Anterior cingulate cortex (tissue), 58 donors: ENCODE measurements at places on chromosomes 7 and 10.
A peak's percentile ranks its signal among the peaks of the same experiment; 100 is the strongest.

DNA sequence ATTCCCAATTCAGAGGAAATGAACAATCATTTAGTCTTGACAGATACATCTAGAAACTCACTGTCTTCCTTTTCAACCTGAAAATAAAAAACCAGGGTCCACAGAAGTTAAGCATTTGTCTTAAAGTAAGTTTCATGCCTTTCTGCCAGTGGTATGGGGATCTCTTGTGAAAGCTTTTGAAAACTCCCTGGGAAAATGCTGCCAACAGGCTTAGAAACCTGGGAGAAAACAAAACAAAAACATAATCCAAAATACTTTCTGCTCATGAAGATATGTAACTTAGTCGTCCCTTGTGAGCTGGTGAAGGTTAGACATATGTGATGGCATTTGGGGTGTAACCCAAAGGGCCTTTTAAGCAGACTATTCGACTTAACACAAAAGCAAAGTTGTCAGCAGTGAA lies 66.4 kb upstream of the ZNF438 start:
- no peak for DNase-seq

GRCh38 chr10:85741626-85742300 lies 624.8 kb downstream of the GRID1 start:
- no peak for DNase-seq

GRCh38 chr7:22589641-22590201 lies 89.7 kb upstream of the STEAP1B start:
- peak; percentile 14 for DNase-seq

GRCh38 chr10:58515291-58515941 lies 2.7 kb downstream of the BICC1 start:
- no peak for DNase-seq

DNA sequence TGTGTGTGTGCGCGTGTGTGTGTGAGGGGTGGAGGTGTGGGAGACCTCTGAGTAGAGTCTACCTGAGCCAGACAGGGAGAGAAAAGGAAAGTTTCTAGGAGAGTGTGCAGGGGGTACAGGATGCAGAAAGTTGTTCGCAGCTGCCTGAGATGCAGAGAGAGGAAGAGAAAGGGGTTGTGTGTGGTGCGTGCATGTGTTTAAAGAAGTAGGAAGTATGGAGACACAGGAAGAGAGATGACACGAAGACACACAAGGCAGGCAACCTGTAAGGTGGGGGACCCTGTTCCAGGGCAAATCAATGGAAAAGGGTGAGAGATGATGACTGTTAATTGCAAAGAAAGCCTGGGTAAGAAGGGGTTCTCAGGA lies 52.2 kb downstream of the C10orf105 start:
- DNase-seq, result no peak

GRCh38 chr7:73597978-73598782 lies 19.8 kb upstream of the TBL2 start:
- DNase-seq, result no peak

DNA sequence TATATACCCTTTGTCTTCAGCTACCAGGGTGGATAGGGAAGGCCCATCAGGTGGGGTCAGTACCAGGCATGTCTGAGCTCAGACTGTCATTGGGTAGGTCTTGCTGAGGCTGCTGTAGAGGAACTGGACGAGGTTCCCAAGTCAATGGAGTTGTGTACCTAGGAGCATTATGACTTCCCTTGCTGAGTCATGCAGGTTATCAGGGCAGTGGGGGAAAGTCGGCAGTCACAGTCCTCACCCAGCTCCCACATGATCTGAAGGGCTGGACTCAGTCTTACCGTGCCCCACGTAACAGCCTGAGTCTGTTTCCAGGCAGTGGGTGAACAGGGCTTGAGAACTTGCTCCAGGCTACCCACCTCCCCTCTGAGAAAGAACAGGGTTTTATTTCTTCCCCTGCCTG lies 260.8 kb upstream of the COBL start:
- no peak for DNase-seq

DNA sequence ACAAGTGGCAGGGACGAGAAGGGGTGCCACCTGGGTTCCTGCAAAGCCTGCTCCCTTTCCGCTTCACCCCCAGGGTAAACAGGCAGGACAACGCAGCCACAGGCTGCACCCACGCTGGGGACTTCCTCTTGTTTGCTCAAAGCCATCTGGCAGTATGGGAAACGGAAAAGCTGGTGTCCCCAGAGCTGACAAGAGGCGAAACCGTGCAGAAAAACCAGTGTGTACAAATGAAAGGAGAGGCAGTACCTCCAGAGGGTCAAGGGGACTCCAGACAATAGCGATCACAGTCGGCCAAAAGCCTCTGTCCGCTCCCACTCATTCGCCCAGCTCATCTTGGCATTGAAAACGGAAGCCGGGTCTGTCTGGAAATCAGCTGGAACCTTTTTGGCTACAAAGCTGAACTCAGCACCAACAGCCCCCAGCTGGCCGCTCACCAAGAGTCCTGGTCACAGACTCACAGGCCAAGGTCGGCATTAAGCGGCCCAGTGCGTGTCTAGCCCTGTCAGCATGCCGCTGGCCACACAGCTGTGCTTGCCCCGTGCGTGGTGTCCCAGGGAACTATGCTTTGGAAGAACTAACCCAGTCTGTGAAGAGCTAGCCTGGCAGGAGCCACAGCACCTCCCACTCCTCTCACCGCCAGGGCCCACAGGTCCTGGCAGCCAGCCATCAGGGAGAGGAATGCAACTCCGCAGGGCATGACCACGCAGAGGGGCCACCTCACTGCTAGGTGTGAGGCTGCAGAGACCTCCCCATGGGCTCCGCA lies 10.4 kb downstream of the TNS3 start:
- peak; percentile 35 for DNase-seq

- DNase-seq, result no peak
Observed at GRCh38 chr10:98404571-98405359, 10.2 kb downstream of the PYROXD2 start.

GRCh38 chr7:117014673-117015133 lies 61.4 kb downstream of the ST7 start:
- DNase-seq, result peak; percentile 2

- no peak for DNase-seq
Observed at GRCh38 chr10:91434041-91434440, 23.9 kb downstream of the HECTD2 start.

DNA sequence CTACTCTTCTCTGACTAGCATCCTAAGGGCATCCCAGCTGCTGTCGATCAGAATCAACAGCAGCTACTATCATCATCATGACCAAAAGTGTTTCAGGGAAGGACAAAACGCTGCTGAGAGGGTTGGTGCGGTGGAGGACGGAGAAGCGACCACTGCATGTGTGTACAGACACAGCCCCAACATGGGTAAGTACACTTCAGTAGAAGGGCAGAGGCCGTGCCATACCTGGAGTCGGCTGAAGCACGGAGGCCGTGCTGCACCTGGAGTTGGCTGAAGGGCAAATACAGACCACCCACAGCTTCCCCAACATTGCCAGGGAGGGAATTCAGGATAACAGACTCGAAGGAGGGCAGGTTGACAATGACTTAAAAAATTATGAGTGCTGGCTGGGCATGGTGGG lies 67.8 kb upstream of the CYTH3 start:
- DNase-seq, result no peak

GRCh38 chr10:123275136-123275564 lies 120.9 kb downstream of the BUB3 start:
- no peak for DNase-seq
